ENCODE measurements at places on chromosomes 2 and 18.

GRCh38 chr2:127025359-127026166 is 81.4 kb downstream of the BIN1 start:
- DNase-seq = peak; percentile 61

- no peak for DNase-seq
These were observed 74.8 kb downstream of the DYSF start for GRCh38 chr2:71528131-71528591.

GRCh38 chr2:3669656-3670055 is 11.7 kb downstream of the ALLC start:
- DNase-seq = no peak

DNA sequence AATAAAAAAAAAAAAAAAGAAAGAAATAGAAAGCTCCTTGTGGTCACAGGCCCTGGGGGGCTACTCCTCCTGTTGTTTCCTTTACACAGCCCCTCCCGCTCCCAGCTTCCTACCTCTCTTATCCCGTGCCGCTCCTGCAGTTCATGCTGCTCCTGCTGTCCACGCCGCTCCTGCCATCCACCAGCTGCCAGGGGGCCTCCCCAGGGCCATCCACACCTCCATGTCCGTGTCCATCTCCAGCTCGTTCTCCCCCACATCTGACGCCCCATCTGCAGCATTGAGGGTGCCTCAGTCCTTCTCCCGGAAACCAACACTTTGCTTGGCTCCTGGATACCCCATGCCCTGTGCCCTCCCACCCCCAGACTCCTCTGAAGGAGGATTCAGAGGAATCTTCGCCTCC is 191.7 kb downstream of the EIPR1 start:
- no peak for DNase-seq

DNA sequence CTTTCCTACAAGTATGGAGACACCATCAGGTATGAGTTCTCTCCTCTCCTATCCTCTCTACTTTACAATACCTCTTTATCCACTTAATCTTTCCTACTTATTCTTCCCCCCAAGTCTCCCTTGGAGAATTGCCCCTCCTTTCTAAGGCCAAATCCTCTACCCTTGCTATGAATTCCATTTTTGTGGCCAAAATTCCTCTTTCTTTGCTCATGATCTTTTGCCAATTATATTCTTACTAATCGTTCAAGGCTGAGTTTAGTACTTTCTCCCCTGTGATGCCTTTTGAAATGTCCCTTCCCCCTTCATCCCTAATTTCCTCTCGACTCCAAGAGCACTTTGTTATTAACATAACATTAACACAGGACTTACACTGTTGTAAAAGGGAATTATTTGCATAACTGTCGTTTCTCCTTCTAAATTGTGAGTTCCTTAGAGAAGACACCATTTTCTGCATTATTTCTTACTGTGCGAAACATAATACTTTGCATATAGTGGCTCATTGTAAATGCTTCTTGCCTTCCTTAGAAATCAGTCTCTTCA is 133.4 kb downstream of the KCTD1 start:
- no peak for DNase-seq

GRCh38 chr2:224657349-224657748 is 58.8 kb downstream of the CCDC195 start:
- no peak for DNase-seq

GRCh38 chr2:239731998-239732665 is 293.0 kb downstream of the NDUFA10 start:
- no peak for DNase-seq

DNA sequence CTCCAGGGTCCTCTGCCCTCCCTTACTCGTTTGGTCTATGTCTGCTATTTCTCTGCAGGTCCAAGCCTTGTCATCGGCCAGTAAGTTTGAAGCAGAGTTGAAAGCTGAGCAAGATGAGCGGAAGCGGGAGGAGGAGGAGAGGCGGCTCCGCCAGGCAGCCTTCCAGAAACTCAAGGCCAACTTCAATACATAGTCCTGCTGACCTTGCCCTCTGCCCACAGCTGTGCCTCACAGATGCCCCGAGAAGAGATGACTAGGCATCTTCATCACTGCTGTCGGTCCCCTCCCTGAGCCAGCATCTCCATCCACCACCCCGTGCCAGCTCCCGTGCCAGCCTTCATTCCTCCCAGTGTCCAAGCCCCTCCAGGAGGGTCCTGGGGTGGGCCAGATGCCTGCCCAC is 15.6 kb upstream of the GIGYF2 start:
- DNase-seq = no peak

DNA sequence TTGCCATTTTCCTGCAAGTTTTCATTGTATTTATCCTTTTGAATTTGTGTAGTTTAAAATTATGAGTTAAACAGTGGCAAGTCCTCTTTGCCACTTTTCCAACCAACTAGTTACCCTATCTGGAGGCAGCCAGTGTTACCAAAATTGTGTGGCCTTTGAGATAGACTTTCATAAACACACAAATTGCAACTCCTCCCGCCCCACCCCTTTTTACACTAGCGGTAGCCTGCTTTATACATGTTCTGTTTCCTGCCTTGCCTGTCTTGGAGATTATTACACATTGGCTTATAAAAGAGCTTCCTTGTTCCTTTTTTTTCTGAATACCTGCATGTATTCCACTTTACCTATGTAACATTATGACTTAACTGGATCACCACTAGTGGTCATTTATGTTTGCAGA is 56.5 kb downstream of the RPIA start:
- DNase-seq = no peak

DNA sequence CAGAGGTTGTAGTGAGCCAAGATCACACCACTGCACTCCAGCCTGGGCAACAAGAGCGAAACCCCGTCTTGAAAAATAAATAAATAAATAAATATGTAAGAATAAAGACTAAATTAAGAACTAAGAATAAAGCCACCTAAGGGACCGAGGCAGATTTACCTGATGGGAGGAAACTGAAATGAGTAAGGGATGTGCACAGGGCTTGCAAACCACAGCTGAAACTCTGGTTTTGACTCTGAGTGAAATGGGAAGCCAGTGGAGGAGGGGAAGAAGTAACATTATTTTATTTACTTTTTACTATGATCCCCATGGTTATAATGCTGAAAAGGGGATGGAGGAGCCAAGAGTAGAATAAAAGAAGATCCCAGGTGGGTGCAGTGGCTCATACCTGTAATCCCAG is 107.3 kb downstream of the CABYR start:
- no peak for DNase-seq

DNA sequence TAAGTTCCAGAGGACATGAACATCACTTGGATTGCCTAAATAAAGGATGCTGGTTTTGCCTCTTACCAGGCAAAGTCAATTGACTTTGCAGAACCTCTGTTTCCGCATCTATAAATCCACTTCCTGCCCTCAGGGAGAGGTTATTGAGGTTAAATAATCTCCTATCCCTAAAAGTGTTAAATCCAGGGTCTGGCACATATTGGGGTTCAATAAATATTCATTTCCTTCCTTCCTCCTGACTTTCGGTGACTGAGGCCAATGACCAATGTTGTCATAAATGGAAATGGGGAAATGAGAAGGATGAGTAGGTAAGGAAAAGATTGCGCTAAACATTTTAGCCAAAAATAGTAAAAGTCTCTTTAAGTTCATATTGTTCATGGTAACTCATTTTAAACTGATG is 16.0 kb downstream of the BCL2 start:
- DNase-seq = no peak

DNA sequence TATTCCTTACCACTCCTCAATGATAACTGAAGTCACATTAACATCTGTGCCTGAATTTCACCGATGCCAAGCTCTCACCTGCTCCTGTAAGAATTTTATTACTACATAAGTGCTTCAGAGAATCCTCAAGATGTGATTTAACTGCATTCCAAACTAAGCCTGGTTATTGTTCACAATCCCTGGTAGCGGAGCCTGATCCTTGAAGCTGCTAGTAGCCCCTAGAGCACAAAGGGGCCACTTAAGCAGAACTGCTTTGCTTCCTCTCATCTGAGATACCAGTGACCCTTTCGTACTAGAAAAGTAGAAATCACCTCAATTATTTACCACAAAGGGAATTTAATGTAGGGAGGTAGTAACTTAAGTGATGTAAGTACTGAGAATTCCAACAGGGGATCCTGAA is 529.6 kb downstream of the CPS1 start:
- no peak for DNase-seq

DNA sequence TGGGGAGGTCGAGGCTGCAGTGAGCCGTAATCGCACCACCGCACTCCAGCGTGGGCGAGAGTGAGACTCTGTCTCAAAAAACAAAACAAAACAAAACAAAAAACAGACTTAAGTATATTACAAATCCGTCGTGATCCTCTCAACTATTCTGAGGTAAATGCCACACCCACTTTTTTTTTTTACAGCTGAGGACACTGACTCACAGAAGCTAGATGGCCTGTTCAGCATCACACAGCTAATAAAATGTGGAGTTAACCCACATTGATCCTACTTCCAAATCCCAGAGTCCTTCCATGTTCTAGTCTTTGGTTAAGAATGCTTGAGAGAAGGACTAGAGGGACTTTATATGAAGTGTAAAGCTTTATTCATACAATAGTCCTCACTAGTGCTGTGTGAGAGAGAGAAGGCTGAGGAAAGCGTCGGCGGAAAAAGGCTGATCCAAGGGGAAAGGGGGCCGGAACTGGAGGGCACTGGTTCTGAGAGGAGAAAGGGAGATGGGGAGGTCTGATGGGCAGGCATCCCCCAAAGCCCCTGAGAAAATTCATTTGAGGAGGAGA is 627 bp downstream of the RNF25 start:
- no peak for DNase-seq

DNA sequence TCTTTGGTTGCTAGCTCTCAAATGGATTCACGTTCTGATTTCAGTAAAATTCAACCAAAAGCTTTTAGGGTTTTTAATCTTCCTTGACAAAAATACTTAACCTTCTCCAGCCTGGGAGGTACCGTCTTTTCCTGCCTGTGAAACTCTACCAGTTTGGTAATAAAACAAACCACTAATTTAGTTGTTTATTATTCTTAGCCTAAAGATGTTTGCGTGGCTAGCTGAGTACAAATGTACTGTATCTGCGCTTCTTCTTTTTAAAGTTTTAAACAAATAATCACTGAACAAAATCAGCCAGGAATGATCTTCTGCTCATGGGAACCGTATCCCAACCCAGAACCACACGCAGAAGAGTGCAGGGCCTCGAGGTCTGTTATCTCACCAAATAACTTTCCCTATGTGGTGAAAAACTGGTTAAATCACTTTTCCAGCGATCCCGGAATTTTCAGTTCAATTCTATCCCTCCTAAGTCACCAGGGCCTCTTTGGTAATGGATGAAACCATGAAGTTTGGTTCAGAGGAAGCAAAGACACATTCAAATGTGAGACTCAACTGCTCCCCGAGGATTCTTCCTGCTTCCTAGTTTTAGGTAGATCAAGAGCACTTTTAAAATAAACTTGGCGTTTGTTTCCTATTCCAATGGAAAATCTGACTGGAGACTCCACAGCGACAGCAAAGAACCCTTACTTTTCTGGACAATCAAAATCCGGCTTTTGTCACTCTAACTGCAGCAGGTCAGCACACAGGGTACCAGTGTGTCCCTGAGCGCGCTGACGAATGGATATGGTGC is 36.1 kb downstream of the BCL2 start:
- no peak for DNase-seq

GRCh38 chr2:129892360-129892759 is 87.1 kb upstream of the RAB6C start:
- DNase-seq = no peak

DNA sequence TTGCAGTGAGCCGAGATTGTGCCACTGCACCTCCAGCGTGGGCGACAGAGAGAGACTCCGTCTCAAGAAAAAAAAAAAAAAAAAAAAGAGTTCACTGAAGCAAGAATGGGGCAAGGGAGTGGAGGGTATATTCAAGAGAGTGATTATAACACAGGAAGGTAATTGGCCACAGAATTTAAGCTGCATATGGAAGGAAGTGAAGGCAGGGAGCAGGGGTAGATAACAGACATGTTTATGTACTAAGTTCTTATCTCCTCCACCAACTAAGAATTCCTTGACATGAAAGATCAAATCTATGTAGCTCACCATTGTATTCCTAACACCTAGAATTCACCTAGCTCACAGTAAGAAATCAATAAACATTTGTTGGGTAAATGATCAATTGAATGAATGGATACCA is 37.3 kb downstream of the GKN2 start:
- DNase-seq = no peak

GRCh38 chr18:35026407-35027061 is 14.7 kb upstream of the MAPRE2 start:
- DNase-seq = no peak

DNA sequence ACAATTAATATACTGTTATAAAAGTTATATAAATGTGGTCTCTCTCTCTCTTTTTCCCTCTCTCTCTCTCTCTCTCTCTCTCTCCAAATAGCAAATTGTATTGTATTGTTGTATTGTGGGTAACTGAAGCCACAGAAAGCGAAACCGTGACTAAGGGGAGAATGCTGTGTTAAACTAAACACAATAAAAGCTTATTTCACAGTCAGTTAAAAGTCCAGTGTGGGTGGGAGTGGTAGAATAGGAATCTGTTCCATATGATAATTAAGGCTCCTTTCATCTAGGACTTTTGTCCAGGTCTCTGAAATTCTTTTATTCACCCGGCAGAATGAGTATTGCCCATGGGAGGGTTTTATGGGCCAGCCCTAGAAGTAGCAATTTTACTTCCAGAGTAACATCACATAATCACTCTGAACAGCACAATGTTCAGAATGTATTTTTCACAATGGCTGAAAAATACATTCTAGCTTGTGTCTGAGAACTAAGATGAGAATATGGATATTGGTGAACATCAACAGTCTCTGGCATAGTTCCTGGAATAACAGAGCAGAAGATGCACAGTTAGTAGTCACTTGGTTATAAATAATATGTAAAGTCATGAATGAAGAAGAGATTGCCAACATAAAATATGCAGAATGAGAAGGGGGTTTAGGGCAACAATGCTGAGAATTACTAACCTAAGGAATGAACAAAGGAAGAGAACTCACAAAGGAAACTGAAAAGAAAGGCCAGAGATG is 399.1 kb downstream of the PLCL1 start:
- DNase-seq = no peak

- DNase-seq = no peak
These were observed 126.1 kb upstream of the CTAGE1 start for GRCh38 chr18:22543769-22544168.

DNA sequence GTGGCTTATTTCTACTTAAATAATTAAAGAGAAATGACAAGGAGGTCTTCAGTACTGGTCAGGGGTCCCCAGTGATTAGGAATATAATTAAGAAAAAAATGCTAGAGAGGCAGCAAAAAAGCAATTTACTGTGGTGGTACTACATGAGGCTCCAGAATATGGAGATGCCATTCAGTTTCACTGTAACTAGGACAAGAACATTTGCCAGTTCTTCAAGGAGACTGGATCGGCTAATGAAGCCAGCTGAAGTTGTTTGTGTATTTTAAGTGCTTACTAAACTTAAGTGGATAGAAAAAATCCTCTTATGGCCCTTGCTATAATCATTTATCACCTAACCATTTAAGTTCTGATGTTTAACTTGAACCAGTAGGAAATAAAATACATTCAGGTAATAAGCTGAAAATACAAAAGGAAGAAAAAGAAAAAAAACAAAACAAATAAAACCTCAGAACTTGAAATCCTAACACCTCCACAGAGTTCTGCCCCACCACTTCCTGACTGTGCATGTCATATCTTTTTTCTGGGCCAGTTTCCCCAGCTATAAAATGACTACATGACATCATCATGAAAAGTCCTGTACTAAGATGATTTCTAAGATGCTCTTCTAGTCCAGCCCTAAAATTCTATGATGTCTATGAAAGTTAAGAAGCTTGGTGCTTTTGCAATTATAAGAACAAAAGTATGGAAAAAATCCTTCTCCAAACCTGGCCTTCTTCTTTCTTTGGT is 98.0 kb downstream of the TRABD2A start:
- DNase-seq = no peak

- no peak for DNase-seq
These were observed 15.8 kb upstream of the ANKRD12 start for GRCh38 chr18:9120796-9121195.

GRCh38 chr2:210252699-210253606 is 27.7 kb upstream of the ACADL start:
- no peak for DNase-seq

Data from muscle of back (tissue), 13 donors.